Pulmonary artery endothelial cell (primary cell): ENCODE measurements at places on chromosomes 7 and 10.

GRCh38 chr7:73978661-73979563 lies 49.1 kb upstream of the ELN start:
- no peak for DNase-seq

GRCh38 chr7:128060018-128060417 lies 28.8 kb upstream of the LRRC4 start:
- no peak for DNase-seq

GRCh38 chr7:156919132-156919713 lies 26.2 kb upstream of the LMBR1 start:
- no peak for DNase-seq

DNA sequence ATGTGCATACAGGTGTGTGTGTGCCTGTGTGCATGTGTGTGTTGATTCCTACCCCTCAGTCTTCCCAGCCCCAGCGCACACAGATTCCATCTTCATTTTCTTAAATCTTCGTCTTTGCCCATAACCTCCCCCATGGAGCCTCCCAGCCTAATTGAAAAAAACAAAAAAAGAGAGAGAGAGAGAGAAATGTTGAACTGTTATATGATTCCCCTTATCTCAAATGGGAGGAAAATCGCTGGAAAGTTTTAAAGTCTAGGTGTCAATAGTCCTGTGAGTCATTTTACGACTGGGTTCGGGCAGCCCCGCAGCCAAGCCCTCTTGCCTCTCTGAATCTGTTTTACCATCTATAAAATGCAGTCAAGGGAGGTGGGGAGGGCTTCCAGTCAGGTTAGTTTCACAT lies 60.9 kb downstream of the SPOCK2 start:
- DNase-seq = no peak

DNA sequence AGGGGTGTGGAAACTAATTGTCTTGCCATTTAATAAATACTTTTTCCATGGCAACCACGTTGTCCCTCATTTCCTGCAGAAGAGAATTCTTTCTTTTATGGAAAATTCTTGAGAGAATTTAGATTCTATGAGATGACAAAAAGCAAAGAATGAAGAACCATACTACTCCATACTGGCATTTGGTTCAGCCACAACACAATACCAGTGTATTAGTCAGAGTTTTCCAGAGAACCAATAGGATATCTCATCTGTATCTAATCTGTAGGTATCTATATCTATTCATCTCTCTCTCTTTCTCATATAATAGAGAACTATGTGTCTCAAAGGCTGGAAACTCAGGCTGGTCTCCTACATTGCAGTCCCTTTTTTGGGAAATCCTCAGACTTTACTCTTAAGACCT lies 44.6 kb upstream of the NAMPT start:
- DNase-seq = no peak

- DNase-seq = no peak
Observed at GRCh38 chr10:90227217-90227656, 525.8 kb downstream of the KIF20B start.

DNA sequence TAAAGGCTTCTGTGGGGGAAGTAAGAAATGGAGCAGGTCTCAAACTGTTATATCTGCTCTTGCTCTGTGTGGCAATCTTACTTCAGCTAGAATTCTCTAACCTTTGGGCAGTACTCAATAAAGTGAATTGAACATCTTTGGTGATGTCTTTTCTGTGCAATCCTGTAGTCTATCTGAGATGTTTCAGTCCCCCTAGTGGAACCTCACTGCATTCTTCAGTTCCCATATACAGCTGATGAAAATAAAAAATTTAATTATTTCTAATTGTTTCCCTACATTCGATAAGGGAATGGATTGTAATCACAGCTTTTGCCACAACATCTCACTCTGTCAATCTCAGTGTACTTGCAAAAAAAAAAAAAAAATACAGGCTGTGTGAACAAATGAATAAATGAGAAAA lies 522.6 kb downstream of the DNAJB9 start:
- no peak for DNase-seq

GRCh38 chr10:112288486-112288885 lies 5.3 kb downstream of the TECTB start:
- DNase-seq = no peak

DNA sequence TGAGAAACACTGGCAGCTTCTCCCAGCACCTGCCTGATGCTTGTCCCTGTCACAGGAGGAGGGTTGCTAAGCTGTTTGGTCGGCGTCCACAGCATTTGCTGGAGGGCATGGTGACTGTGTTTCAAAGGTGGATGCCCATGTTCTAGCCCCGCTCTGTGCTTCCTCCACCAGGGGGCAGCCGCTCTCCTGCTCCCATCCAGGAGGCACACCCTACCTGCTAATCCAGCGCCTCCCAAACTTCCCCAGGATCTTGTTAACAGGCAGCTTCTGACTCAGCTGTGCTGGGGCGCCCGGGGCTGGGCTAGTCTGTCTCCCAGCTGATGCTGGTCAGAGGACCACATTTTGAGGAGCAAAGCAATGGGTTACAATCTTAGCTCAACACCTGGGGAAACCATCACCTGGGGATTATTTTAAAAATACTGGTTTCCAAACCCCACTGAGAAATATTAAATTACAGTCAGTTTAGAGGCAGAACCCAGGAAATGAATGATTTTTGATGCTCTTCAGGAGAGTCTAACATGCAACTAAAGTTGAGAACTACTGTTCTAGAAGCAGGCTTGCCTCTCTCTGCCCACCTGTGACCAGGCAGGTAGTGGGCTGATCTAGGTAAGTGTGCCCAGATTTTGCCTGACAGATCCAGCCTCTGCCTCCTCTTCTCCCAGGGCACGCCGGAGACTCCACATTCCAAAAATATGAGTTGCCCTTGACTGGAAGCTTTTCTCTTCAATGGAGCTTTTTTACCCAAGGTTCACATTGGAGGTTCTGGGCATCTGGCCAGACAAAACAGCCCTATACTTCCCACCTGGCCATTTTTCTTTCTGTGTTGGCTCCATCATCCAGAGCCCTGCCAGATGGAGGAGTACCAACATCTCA lies 92.7 kb upstream of the GPR26 start:
- DNase-seq = no peak

DNA sequence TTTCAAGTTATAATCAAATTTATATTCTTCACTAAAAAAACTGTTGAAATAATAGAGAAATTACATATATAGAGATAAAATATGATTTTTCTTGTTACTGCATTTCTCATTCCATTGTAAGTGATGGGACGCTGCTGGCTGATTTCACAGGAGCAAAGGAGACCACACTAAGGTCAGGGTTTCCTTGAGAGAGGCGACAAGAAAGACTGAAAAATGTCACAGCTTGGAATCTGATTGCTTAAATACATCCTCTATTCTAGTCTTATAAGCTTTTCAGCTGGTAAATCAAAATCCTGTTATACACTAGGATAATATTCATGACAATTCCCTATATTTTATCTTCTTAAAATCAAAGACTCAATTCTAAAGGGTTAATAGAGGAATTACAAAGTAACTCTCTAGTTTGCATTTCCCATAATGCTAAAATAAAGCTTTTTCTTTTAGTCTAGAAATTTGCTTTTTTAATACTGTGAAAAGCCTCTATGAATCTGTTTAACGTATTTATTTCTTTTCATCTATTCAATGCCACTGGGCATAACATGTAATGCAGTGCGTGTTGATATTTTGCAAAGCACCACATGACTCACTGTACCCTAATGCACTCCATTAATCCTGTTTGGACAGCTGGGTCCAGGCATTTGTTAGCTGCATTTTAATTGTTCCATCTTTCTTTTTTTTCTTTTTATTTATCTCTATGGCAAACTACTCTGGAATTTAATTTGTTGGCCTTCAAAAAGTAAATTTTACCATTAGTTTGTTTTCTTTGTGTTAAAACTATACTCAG lies 81.7 kb downstream of the RNF32 start:
- DNase-seq = no peak

- no peak for DNase-seq
Observed at GRCh38 chr7:56110611-56111010, 4.3 kb upstream of the CHCHD2 start.

DNA sequence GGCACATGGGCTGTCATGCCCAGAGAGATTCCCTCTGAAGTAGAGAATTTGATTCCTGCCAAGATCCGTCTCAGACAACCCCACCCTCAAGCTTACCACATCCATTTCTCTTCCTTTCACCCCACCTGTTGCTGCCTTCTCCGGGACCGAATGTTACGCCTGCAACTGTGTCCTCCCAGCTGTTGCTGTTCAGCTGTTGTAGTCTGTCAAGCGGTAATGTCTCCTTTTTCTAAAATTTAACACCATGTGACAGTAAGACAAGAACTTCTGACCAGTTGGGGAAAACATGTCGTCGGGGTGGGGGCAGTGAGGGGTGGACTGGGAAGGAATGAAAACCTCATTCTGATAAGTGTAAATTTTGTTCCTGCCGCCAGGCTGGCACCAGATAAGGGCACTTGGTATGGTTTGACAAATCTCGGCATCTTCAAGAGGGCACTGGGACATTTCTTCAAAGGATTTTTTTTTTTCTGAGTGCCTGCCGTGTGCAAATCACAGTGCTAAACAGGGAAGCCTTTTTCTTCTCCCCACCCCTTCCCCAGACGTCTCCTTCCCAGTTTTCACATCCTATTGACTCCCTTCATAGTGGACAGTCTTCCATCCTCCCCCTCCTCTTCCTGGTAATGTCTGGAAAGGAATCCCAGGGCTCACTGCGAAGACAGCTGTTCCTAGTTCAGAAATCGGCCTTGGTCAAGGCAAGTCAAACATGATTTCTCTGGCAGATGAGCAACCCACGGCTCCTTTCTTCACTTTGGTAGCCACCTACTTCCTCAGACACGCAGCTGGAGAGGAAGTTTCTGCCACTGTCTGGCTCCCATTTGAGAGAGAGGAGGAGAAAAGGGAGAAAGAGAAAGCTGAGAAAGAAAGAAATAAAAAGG lies 5.0 kb upstream of the CELF2 start:
- DNase-seq = no peak

- no peak for DNase-seq
Observed at GRCh38 chr7:130400120-130400572, 19.9 kb downstream of the CPA1 start.

DNA sequence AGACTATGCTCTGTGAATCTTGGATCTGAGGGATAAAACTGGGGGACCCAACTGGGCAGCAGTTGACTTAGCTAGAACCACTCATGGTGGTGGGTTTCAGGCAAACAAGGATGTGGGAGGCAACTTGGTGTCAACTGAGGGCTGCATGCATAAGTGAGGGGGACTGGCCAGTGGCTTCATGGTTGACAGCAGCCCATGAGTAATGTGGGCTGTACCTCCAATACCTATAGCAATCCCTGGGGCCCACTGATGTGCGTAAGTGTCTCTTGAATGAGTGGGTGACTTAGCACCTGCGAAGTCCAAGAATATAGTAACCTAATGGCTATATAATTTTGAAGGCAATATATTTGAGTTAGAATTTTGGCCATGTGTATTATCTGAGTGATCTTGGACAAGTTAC lies 13.7 kb upstream of the MAP3K8 start:
- DNase-seq = no peak

DNA sequence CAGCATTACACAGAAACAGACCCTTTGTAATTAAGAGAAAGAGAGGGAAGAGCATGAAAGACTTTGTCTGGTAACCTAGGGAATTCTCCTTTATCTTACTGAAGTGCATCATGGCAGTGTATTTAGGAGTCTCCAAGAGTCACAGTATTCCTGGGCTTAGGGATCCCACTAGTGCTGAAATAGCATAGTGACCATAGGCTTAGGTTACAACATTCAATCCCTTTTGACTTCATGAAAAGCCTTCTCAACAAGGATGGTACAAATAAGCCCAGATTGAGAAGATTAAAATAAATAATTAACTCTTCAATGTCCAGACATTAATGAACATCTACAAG lies 76.5 kb downstream of the SNX13 start:
- no peak for DNase-seq

- no peak for DNase-seq
Observed at GRCh38 chr7:41466760-41467384, 236.0 kb downstream of the INHBA start.

DNA sequence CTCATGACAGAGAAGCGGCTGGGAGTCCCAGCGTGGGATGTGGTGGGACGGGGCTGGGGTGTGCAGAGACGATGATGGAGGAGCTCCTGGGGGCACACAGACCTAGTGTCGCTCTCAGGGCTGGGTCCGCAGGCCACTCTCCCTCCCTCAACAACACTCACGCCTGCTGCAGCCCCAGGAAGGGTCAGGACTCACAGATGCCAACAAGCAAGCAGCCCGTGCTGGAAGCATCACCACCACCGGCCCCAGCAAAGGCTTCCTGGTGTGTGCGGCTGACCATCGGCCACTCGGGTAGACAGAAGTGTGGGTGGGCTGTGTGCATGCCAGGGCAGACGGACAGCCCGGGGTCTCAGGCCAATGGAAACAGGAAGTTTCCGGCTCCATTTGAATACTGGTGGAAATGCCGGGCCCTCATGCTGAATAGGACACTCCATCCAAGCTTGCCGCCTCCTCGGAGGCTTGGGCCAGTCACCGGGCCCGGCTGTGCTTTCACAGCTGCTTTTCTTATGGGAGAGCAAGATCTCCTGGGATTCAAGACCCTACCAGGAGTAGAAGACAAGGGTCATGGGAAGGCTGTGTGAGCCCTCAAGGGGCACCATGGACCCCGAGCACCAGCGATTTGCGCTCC lies 178.1 kb downstream of the ELFN1 start:
- no peak for DNase-seq

DNA sequence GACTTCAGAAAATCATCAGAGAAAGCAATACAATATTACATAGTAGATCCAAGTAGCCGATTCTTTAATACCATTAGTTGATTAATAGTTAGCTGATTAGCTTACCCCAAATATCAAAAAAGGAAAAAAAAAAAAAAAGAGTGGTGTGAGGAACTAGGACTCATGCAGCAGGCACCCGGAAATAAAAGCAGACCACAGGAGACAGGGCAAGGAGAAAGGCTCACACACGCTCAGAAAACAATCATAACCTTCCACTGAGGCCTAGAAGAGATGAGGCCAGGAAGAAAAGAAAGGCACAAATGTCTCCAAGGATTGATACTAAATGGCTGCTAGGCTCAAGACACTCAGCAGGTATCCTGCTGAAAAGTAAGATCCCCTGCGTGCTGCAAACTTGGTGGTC lies 25.9 kb downstream of the TRDMT1 start:
- DNase-seq = no peak

- no peak for DNase-seq
Observed at GRCh38 chr10:21516242-21517131, 9.0 kb downstream of the SKIDA1 start.

DNA sequence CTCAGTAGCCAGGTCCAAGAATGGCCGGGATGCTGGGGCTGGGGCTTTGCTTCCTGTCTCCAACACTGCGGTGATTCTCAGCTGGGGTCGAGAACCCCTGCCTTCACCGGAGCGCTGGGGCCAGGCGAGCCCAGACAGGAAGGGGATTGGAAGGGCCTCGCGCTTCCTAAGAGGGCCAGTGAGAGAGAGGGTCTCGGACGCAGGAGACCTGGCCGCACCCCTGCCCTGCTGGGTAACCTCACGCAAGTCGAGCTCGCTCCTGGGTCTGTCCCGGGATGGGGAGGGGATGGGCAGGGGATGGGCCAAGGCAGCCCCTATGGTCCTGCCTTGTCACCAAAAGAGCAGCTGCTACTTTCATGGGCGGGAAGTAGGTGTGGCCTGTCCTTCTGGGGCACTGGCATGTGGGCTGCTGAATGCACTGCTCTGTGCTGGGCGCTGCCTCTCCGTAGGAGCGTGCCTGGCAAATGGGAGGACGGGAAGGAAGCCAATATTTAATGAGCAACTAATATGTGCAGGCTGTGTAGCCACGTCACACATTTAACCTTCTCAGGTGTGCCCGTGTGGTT lies 20.0 kb downstream of the KCNK18 start:
- no peak for DNase-seq

GRCh38 chr10:25758041-25758457 lies 176.0 kb upstream of the MYO3A start:
- no peak for DNase-seq
